ENCODE measurements at places on chromosomes 11 and 22.

DNA sequence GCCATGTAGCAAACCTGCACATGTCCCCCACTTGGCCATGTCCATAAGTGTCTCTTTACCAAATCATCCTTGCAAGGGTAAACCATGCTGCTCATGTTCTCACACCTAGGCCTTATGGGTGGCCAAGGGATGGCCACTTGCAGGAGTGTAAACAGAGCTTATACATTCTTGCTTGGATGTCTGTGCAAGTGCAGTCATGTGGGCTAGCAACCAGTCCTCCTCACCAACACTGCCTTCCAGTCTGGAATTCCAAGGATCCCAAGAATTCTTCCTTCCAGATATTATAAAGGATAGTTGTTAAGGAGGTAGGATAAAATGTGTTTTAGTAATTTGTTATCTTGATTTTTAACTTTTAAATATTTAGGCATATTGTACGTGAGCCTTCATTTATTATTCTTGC lies 47.8 kb upstream of the OR5P2 start:
- DNase-seq = no peak

GRCh38 chr11:11397781-11398180 lies 44.7 kb upstream of the CSNK2A3 start:
- DNase-seq = no peak

DNA sequence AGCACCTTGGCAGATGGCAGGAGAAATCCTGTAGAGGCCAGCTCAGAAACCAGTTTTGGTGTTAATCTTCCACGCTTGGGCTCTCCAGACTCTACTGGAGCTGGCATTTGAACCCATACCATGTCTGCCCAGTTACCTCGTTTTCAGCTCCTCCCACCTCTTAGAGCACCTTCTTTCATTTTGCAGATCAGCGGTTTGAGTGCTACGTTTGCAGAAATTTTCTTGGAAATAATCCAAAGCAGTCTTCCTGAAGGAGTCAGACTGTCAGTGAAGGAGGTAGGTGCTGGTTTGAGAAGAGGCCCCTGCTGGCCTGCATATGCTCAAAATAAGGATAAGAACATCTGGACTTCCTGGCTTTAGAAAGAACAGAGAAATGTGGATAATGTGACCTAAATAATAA lies 13.7 kb downstream of the COA4 start:
- no peak for DNase-seq

GRCh38 chr11:117979481-117980211 lies 6.5 kb upstream of the IL10RA start:
- DNase-seq = no peak

DNA sequence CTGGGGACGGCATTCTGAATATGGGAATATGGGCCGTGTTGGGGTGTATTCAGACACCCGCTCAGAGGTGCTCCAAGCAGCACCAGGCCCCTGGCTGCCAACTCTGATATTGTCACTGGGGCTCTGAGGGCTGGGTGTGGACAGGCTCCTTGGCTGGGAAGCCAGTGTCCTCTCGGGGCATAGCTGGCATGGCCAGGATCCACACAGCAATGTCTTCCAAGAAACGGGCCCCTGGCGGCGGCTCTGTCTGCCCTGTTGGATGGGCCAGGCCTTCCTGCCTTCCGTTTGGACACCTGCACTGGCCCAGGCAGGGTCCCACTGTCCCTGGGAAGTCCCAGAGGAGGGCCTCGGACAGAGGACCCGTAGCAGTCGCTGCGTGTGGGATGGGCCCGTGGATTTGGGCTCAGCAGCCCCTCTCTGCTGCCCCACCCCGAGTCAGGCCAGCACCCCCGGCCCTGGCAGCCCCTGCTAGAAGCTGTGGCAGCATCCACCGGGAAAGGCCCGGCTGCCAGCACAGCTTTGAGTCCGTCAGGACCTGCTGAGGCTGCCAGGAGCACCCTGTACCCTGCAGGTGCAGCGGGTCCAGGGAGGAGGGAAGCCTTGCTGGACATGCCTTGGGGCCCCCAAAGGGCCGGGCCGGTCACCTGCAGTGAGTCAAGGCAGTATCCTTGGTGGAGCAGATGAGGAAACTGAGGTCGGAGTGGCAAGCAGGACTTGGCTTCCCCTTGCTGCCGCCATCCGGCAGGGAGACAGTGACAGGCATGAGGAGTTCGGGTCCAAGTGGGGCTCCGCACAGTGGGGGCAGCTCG lies 4.1 kb downstream of the PANX2 start:
- DNase-seq = no peak

DNA sequence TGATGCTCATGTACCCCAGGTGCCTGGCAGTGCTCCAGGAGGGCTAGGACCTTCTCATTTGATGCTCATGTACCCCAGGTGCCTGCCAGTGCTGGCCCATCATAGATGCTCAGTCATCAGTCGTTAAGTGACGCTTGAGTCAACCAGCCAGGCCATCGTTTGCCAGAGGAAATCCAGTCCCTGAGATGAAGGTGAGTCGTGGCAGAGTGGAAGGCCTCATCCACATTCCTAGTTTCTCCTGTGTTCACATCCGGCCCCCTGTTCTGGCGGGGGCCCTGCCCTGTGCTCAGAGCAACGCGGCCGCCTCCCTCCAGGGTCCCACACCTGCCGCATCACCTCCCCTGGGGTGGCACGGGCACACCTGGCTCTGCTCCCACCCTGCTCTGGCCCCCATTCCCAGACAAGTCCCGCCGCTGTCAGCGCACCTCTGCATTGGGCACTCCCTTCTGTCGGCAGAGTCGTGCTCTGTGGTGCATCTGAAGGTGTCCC lies 279.9 kb downstream of the BRD1 start:
- no peak for DNase-seq

GRCh38 chr11:86676533-86677154 lies 4.2 kb upstream of the ME3 start:
- DNase-seq = no peak

- DNase-seq = no peak
Observed at GRCh38 chr11:1847926-1848639, 4.8 kb upstream of the LSP1 start.

GRCh38 chr11:60917267-60917666 lies 3.3 kb downstream of the TMEM109 start:
- no peak for DNase-seq

DNA sequence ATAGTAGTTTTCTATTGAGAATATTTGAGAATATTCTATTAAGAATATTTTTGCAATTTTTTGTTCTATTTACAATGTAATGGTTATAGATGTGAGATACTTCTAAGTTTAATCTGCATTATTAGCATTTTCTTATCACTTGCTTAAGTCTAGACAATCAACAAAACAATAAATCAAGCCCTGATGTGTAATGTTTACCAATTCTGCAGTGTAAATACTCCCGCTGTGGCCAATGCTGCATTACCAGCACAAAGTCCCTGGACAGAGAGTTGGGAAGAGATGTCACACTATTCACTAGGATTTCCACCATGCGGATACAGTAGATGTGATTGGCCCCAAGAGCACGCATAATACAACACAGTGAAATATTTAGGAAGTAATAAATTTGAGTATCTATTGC lies 47.6 kb upstream of the GCAT start:
- DNase-seq = no peak

DNA sequence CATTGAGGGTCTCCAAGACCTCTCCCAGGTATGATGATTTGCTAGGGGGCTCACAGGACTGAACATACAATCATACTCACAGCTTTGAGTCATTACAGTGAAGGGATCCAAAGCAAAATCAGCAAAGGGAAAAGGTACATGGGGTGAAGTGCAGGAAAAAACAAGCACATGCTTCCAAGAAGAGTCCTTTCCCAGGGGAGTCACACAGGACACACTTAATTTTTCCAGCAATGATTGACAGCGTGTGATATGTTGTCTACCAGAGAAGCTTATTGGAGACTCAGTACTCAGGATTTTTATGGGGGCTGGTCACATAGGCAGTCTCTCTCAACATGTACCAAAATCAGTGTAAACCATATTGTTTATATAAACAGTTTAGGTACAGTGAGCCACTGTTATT lies 25.3 kb downstream of the CUL5 start:
- DNase-seq = no peak

- DNase-seq = no peak
Observed at GRCh38 chr11:57276971-57277675, 40.1 kb upstream of the APLNR start.

- no peak for DNase-seq
Observed at GRCh38 chr11:110059706-110060463, 33.3 kb upstream of the ZC3H12C start.

DNA sequence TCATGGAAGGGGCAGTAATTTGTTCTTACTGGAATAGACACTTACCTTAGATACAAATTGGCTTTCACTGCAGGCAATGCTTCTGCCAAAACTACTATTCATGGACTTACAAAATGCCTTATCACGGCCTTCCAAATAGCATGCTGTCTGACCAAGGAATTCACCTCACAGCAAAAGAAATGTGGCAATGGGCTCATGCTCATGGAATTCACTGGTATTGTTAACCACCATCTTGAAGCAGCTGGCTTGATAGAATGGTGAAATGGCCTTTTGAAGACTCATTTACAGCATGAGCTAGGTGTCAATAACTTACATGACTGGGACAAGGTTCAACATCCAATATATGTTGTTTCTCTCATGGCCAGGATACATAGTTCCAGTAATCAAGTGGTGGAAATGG lies 21.9 kb downstream of the OR5B21 start:
- DNase-seq = no peak

GRCh38 chr11:47979378-47980087 lies 826 bp upstream of the PTPRJ start:
- DNase-seq = no peak

- DNase-seq = no peak
Observed at GRCh38 chr11:113752932-113753331, 20.6 kb downstream of the ZW10 start.
